ENCODE measurements at places on chromosomes 3 and 15.

DNA sequence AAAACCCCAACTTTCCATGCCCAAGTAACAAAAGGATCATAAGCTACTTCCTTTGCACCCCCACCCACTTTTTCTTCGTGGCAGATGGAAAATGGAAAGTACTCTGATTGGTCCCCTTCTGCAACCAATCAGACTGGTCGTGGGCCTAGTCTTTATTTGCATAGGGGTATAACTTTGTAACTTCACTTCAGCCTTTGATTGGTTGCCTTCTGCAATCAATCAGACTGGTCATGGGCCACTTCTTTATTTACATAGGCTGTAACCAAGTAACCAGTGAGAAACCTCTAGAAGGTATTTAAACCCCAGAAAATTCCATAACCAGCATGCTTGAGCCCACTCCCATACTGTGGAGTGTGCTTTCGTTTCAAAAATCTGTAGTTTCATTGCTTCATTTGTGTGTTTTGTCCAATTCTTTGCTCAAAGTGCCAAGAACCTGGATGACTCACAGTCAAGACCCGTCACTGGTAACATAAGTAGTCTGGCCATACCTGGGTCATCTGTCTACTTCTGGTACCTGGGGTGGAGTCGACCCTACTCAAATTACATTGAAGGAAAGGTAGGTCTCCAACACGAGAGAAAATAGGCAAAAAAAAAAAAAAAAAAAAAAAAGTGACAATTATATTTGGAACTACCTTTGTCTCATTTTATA is 41.9 kb downstream of the CMTM8 start:
- no peak for DNase-seq

DNA sequence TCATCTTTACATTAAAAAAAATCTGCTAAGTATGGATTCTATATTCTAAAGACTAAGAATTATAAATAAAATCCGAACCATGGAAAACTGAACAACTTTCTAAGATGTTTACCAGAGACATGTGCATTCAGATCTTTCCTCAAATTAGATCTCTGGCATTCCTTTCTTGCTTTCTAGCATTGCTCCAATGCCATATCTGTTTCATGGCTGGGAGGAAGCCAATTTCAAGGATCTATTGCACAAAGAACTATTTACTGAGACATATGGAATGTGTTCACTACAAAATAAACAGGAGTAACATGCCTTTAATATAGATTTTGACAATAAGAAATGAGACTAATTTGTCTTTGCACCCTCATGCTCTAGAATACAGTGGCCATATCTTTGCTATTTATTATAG is 45.1 kb upstream of the NANOGP8 start:
- no peak for DNase-seq

- no peak for DNase-seq
Measured at GRCh38 chr3:165852711-165853110, 15.5 kb upstream of the BCHE start.

- DNase-seq = no peak
Measured at GRCh38 chr3:173397161-173398110, at the start of gene NLGN1. Gene NLGN1, plus strand, starts transcription at chr3:173397744.

- DNase-seq = no peak
Measured at GRCh38 chr15:39786447-39787056, 3.9 kb upstream of the FSIP1 start.

- DNase-seq = no peak
Measured at GRCh38 chr3:173650596-173650995, 253.1 kb downstream of the NLGN1 start.

DNA sequence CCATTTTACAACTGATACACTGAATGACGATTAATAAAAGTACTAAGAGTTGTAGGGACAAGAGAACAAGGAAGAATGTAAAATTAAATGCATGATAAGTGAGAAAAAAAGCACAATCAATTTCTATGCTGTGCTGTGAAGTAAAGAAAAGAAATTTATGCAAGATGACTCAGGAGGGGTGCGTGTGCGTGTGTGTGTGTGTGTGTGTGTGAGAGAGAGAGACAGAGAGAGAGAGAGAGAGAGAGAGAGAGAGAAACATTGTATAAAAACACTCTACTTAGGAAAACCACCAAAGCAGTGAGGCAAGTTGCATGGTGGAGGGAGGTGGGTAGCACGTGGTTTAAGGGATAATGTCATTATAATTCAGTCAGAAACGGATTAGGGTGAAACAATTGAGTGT is 580.8 kb upstream of the ALCAM start:
- DNase-seq = no peak

DNA sequence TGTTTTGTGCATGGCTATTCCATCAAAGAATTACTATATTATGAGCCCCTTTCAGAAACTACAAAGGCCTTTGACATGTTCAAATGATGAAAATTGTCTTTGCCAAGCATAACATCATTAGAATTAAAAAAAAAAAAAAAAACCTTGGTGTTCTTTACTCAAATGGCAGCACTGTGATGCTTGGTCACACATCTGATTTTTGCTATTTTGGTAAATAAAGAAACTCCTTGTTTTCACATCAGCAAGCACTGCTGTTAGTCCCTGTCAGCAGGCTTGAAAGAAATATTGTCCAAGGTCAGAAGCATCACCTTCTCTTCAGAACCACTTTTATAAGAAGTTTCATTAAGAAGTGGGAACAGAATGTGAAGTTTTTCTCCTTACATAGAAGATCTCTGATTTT is 537.3 kb downstream of the MFSD1 start:
- DNase-seq = no peak

GRCh38 chr15:41780727-41781126 is 6.4 kb downstream of the MAPKBP1 start:
- no peak for DNase-seq

- DNase-seq = no peak
Measured at GRCh38 chr3:35664460-35664919, 25.2 kb downstream of the ARPP21 start.

GRCh38 chr3:126522363-126522788 is 1.6 kb upstream of the CHST13 start:
- no peak for DNase-seq

DNA sequence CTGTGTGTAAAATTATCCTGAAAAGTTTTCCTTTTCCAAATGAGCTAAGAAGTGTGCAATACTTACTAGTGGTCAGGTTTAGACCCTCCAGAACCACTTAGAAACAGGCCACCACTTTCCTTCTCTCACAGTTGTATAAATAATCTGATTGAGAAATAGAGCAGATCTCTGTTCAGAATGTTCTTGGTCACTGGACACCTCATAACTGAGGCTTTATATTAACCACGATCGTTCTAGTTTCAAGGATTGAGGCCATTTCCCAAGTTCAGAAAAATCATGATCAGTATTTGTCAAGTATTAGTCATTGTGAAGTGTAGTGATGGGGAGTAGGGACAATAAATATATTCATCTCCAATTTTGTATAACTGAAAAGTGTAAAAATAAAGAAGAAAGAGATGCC is 1.0 kb upstream of the MAP3K13 start:
- DNase-seq = no peak

DNA sequence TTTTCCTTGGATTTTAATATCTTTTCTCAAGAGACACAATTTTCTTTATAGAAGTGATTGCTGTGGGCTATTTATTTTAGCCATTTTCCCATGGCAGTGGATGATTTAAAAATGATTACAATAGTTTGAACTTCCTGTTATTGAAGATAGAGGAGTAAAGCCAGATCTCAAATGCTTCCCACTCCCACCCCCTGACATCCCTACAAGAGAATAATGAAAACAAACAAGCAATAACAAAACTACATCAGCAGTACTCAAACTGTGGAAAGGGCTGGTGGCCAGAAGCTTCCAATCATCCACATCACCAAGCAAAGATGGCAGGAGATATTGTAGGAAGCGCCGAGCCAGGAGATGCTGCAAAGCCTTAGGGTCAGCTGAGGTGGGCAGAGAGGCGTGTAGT is 831.1 kb upstream of the NR2F2 start:
- DNase-seq = no peak

DNA sequence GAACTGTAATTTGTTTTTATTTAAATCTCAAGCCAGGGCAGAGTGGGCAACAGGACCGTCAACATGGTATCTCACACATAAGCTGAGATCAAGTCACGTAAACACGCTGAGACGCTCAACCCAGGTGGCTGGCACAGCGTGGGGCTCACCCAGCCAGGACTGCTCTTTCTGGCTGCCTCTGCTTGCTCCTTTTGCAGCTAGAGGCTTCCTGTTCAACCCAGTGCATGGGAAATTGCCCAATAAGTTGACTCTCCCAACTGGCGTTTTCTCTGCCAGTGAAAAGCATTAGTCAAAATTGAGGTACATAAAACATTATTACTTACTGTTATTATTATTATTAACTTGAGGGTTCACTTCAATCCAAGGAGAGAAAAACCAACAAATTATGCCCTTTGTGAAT is 398.1 kb downstream of the NR2F2 start:
- DNase-seq = no peak

- no peak for DNase-seq
Measured at GRCh38 chr15:64343841-64344240, 12.1 kb downstream of the CSNK1G1 start.

DNA sequence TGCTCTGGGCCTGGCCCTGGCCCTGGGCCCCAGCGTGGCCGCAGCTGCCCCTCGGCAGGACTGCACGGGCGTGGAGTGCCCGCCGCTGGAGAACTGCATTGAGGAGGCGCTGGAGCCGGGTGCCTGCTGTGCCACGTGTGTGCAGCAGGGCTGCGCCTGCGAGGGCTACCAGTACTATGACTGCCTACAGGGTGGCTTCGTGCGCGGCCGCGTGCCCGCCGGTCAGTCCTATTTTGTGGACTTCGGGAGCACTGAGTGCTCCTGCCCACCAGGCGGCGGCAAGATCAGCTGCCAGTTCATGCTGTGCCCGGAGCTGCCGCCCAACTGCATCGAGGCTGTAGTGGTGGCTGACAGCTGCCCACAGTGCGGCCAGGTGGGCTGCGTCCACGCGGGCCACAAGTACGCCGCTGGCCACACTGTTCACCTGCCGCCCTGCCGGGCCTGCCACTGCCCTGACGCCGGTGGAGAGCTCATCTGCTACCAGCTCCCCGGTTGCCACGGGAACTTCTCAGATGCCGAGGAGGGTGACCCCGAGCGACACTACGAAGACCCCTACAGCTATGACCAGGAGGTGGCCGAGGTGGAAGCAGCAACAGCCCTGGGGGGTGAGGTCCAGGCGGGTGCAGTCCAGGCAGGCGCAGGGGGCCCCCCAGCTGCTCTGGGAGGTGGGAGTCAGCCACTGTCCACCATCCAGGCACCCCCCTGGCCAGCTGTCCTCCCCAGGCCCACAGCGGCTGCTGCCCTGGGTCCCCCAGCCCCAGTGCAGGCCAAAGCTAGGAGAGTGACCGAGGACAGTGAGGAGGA is 21.7 kb downstream of the FBLN2 start:
- no peak for DNase-seq

- DNase-seq = no peak
Measured at GRCh38 chr3:39350714-39351113, 21.2 kb downstream of the CCR8 start.

- DNase-seq = no peak
Measured at GRCh38 chr3:55797084-55797483, 310.0 kb upstream of the WNT5A start.

DNA sequence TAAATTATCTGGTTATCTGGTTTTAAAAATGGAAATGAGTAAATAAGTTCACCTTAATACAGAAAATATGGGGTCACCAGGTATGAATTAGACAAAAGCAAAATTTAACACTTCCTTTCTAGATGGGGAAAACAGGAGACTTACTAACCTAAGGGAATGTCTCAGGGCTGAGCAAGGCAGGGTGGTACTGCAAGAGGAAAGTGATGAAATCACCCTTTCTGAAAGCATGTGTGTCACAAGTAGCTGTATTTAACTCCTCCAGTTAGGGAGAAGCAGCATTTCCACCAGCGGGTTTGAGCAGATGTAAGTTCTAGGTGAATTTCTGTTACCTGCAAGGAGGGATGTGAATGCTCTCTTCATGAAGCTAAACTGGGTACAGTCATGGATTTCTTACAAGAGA is 629.1 kb downstream of the MECOM start:
- DNase-seq = no peak

- DNase-seq = no peak
Measured at GRCh38 chr15:93826790-93827189, 404.6 kb upstream of the MCTP2 start.

GRCh38 chr15:62150445-62150844 is 14.6 kb downstream of the C2CD4B start:
- DNase-seq = no peak

- no peak for DNase-seq
Measured at GRCh38 chr3:127911421-127911931, 3.6 kb upstream of the KBTBD12 start.

DNA sequence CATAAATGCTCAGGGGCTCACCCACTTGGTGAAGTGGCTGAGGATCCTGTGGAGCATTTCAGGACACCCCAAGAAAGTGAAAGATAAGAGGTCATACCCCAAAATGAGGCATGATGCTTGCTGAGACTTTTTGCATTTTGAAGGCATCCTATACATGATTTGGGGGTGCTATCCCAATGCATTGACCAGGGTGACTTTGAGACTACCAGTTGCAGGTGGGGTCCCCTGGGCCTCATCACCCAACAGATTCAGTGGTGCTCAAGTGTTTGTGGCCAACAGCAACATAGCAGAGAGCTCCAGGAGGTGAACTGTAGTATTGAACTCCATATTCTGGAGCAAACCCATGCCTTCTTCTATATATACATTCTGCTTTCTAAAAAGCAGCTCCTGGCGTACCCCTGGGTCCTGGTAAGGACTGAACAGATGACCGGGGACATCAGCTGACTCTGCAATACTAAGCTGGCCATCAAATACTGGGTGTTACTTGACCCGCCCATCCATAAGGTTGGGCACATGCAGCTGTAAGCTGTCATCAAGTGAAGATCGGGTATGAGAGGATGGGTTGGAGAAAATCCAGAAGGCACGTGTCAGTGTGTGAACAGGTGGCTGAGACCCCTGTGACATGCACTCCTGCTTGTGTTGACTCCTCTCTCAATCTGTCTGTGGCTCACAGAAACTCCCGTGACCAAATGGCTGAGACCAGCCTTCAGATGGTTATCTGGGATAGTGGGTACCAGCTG is 143.3 kb downstream of the KLF13 start:
- no peak for DNase-seq

GRCh38 chr3:127170814-127171213 is 22.1 kb upstream of the PRR23E start:
- no peak for DNase-seq

DNA sequence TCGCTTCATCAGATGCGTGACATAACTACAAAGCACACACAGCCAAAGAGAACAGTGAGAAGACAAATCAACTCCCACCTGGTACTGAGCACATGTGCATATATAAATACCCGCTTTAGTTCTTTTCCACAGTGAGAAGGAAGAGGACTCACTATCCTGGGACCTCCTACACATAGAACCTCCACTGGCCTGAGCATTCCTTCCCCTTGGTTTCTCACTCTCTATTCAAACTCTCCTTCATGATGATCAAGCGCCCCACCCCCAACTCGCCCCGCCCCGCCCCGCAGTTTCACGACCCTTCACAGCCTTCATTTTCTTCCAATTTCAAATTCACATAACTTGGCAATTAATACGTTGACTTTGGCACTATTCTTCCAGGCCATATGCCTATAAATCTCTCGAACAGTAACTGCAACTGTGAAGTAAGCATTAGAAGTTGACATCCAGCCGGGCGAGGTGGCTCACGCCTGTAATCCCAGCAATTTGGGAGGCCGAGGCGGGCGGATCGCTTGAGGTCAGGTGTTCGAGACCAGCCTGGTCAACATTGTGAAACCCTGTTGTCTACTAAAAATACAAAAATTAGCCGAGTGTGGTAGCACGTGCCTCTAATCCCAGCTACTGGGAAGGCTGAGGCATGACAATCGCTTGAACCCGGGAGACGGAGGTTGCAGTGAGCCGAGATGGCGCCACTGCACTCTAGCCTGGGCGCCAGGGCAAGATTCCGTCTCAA is 1.1 kb downstream of the RPS17 start:
- DNase-seq = no peak

GRCh38 chr15:55824857-55825613 is 82.1 kb upstream of the PRTG start:
- DNase-seq = no peak

GRCh38 chr3:24490151-24490550 is 4.5 kb downstream of the THRB start:
- no peak for DNase-seq
